ENCODE measurements at places on chromosomes 3 and 15.

GRCh38 chr15:48076454-48076853 is 44.3 kb upstream of the SLC24A5 start:
- DNase-seq: no peak

DNA sequence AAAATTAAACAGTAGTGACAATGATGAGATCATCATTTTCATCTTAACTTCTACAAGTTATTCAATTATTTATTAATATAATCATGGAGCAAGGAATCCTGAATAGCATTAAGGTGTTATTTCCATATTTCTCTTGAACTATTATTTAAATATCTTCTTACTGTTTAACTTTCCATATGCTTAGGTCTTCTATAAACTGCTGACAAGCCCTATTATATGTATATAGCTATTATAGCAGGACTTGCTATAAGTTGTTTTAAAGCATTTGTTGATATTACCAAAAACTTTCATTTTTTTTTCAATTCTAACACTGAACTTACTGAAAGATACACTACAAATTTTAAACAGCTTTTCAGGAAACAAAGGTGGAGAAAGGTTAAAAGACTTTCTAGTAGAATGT is 76.7 kb downstream of the PLD1 start:
- DNase-seq: no peak

- no peak for DNase-seq
Observed at GRCh38 chr3:9744162-9744561, 5.6 kb upstream of the OGG1 start.

DNA sequence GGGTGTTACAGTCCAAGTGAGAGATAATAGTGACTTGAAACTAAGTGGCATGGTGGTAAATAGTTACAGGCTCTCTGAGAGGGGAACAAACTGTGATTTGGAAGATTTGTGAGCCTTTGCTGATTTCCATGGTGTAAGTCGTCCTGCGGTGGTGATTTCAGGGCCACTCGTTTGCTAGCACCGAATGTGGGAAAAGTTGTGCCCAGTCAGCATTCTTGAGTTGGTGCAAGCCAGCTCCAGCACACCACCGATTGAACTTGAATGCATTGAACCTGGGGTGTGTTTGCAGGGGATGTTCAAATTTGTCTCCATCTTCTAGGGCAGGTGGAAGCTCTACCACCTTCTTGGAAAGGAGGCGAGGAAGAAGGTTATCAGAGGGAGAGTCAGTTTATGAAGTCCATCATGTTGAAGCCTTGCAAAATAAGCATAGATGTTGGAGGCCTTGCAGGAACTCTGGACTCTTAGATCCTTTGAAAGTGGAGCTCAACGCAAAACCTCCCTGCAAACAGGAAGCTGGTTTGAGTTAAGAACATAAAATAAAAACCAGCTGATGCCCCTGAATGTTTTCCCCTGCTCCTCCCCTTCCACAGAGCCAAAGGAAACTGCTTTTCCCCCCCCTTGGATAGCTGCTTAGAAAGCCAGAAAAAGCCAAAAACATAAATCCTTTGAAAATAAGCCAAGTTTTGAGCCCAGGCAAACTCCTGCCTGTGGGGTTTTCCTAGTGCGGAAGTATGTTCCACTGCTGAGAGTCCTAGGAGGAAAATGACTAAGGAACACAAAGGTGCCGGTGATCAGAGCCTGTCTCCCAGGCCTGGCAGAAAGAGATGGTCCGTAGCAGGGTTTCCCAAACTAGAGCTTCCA is 21.9 kb downstream of the MAPKBP1 start:
- no peak for DNase-seq

DNA sequence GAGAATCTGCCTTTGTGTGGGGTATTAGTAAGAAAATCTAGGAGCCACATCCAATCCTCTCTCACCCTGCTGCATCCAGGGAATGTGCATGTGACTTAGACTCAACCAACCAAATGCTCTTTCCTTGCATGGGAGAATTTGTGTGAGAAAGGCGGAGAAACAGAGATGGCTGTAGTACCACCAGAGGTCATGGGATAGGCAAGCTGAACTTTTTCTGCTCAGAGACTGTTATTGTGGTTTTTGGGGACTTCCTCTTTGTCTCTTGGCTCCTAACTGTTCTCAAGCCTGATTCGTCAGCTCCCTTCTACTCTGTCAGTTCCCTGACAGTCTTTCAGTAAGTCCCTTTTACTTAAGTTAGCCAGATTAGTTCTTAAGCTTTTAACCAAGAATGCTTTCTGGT is 2.6 kb upstream of the ZSCAN2 start:
- peak; percentile 72 for DNase-seq

DNA sequence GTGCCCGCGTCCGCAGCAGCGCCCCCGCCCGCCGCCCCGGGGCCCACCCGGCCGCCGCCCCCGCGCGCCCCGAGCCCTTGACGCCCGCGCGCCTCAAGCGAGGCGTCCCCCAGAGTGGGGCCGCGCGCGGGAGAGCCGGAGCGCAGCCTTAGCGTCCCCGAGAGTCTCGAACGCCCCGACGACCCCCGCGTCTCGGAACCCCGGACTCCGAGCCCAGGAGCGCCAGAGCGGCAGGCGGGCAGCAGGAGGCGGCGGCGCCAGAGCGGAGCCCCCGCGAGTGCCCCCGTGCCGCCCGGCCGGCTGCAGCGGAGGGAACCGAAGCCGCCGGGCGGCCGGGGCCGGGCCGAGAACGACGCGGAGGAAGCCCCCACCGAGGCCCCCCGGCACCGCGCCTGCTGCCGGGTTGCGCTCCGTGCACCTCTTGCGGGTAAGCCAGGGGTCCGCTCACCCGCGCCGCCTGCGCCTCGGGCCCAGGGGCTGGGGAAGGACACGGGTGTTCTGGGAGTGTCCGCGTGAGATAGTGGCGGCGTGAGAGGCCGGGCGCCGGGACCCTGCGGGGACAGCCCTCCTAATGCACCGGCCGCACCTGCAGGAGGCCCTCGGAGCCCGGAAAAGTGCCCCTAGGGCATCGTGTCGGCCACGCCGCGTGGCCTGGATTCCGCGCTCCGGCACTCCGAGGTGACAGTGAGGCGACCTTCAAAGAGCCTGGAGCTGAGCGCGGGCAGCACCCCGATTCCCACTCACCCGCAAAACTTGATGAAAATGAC is 52.0 kb upstream of the ULK4 start:
- no peak for DNase-seq

DNA sequence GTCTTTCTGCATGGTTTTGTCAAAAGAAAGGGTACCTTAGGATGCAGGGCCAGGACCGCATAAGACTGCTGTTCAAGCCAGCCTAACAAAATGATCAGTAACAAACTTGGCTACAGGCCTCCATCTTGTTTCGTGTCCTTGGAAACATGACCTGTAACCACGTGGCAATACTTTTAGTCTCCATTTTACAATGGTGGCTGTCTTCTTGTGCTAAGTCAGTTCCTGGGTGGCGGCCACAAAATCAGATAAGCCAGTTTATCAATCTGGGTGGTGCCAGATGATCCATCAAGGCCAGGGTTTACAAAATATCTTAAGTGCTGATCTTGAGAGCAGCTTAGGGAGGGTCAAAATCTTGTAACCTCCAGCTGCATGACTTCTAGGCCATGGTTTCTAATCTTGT is 57.1 kb upstream of the GK5 start:
- no peak for DNase-seq

GRCh38 chr3:191721390-191721861 is 260.5 kb downstream of the PYDC2 start:
- DNase-seq: no peak

DNA sequence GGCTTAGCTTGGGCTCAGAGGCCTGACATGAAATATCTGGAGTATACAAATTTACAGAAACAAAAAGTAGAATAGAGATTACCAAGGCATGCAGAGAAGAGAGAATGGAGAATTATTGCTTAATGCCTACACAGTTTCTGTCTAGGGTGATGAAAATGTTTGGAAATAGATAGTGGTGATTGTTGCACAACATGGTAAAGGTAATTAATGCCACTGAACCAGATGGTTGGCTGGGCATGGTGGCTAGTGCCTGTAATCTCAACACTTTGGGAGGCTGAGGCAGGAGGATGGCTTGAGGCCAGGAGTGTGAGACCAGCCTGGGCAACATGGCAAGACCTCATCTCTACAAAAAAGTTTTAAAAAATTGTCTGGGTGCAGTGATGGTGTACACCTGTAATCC is 46.6 kb upstream of the OSBPL11 start:
- no peak for DNase-seq

DNA sequence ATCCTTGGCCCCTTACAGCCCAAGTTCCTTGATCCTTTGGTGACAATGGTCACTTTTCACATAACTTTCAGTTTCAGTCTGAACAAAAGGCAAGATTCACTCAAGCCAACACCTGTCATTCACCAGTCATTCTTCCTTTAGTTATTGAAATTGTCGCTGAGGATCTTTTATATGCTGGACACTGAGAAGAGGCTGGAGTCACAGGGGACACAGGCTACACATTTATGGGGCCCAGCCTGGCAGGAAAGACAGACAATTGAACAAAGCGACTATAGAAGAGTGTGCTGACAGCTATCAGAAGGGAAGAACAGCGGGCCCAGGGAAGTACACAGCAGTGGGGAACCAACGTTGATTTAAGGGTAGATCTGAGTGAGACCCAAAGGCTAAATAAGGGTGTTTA is 69.8 kb upstream of the PROK2 start:
- no peak for DNase-seq

GRCh38 chr3:1019157-1019556 is 73.7 kb upstream of the CNTN6 start:
- no peak for DNase-seq

GRCh38 chr3:16913264-16913580 is 28.5 kb downstream of the PLCL2 start:
- DNase-seq: no peak

DNA sequence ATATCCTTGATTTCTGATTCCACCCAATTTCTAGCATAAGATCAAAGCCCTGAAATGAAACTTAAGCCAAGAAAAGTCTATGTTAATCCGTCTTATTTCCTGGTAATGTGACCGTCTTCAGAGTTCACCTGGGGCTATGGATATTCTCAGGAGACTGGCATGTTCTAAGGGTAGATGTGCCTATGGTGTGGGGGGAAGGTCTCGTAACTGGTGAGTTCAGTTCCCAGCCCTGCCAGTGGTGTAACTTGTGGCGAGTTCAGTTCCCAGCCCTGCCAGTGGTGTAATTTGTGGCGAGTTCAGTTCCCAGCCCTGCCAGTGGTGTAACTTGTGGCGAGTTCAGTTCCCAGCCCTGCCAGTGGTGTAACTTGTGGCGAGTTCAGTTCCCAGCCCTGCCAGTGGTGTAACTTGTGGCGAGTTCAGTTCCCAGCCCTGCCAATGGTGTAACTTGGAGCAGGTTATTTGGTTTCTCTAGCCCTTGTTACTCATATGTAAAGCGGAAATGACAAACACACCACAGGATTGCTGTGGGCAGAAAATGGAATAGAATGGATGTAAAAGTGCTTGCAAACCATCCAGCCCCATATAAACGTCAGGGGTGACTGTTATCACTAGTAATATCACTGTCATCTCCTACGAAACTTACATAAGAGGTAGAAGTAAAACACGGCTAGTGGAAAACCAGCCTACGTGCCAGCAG is 30.4 kb downstream of the SLC51A start:
- DNase-seq: peak; percentile 20

Measured in CD4-positive, alpha-beta T cell treated with Interleukin-17A for 1 hour (primary cell).